ENCODE measurements at places on chromosomes 6 and 20. TPM values are rescaled to one million over a fixed set of nuclear protein-coding genes. Genes with fewer than 3 reads are reported as not detected.
A peak's percentile ranks its signal among the peaks of the same experiment; 100 is the strongest.

The HCRTR2 gene
- total RNA-seq: not detected

The MBOAT1 gene
- total RNA-seq: 5.4 TPM

The CLPSL2 gene
- not detected for total RNA-seq

The CAGE1 gene
- total RNA-seq: not detected

The PDE10A gene
- 2.0 TPM for total RNA-seq

The CDSN gene
- not detected for total RNA-seq

The PPP1R3G gene
- 2.1 TPM for total RNA-seq

The OR11A1 gene
- total RNA-seq: not detected

The MYL9 gene
- 1,696 TPM for total RNA-seq

The AKIRIN2 gene
- 51.4 TPM for total RNA-seq

The BTN3A1 gene
- 9.6 TPM for total RNA-seq

GRCh38 chr6:102038964-102039363 lies 645.5 kb downstream of the GRIK2 start:
- DNase-seq: no peak
- H3K27me3 ChIP-seq: no peaks in the 10 kb centered on the region
- H3K27ac ChIP-seq: no peak overlapping the region

GRCh38 chr6:157962601-157963302 lies 18.9 kb upstream of the SYNJ2 start:
- H3K27me3 ChIP-seq: no peaks in the 10 kb centered on the region
- H3K36me3 ChIP-seq: peaks cover 28% of the 10 kb centered on the region
- H3K27ac ChIP-seq: no peak overlapping the region
- no peak overlapping the region for H3K4me3 ChIP-seq

GRCh38 chr6:27861276-27861840 lies 50.8 kb downstream of the OR2B2 start:
- H3K27me3 ChIP-seq: peaks cover 13% of the 10 kb centered on the region
- DNase-seq: no peak
- H3K4me3 ChIP-seq: no peak overlapping the region

DNA sequence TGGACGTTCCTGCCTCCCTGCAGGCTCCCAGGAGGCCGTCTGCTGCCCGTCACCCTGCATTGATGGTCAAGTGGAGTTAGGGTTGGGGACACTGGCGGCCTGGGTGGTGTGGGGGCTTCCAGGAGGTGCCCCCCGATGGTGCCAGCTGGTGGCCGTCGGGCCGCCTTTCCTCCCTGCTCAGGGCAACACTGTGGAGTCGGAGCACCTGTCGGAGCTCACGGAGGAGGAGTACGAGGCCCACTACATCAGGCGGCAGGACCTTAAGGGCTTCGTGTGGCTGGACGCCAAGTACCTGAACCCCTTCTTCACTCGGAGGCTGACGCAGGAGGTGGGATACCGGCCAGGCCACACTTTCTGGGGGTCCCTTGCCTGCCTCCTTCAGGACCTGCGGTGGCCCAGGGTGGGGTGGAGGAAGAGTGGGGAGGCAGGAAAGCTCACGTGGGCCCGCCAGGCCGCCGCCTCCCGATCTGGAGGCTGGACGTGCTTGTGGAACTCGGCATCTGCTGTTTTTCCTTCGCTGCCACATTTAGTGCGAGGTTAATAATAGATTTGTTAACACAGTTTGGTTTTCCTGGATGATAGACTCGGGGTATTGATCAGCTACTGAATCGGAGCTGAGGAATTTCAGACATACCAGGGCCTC lies 28.6 kb downstream of the SPATA2 start:
- H3K36me3 ChIP-seq: peaks cover 6% of the 10 kb centered on the region
- peak overlapping the region; percentile 11 for H3K27ac ChIP-seq
- H3K4me1 ChIP-seq: peaks cover 21% of the 10 kb centered on the region

GRCh38 chr20:62994869-62995281 lies 11.9 kb downstream of the BHLHE23 start:
- H3K27me3 ChIP-seq: peaks cover 59% of the 10 kb centered on the region
- DNase-seq: no peak
- H3K36me3 ChIP-seq: no peaks in the 10 kb centered on the region
- H3K27ac ChIP-seq: no peak overlapping the region

- no peaks in the 10 kb centered on the region for H3K4me1 ChIP-seq
- H3K36me3 ChIP-seq: no peaks in the 10 kb centered on the region
- H3K27ac ChIP-seq: no peak overlapping the region
- peaks cover 27% of the 10 kb centered on the region for H3K27me3 ChIP-seq
These were observed 107.7 kb upstream of the FOXC1 start for GRCh38 chr6:1502041-1502440.

GRCh38 chr6:52543729-52544601 lies 32.9 kb downstream of the TRAM2 start:
- H3K4me1 ChIP-seq: peaks cover 100% of the 10 kb centered on the region
- H3K27me3 ChIP-seq: no peaks in the 10 kb centered on the region
- peak overlapping the region; percentile 82 for H3K4me3 ChIP-seq

DNA sequence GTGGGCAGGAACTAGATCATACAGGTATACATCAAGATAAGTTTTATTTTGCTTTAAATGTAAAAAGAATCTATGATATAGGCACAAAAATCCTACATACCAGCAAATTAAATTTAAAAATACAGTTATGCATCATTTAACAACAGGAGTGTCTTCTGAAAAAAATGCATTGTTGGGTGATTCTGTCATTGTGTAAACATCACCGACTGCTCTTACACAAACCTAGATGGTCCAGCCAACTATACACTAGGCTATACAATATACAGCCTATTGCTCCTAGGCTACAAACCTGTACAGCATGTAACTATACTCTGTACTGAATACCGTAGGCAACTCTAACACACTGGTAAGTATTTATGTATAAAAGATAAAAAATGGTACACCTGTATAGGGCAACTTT lies 139.4 kb downstream of the RNGTT start:
- peak overlapping the region; percentile 2 for H3K27ac ChIP-seq
- peaks cover 12% of the 10 kb centered on the region for H3K36me3 ChIP-seq
- no peaks in the 10 kb centered on the region for H3K27me3 ChIP-seq

DNA sequence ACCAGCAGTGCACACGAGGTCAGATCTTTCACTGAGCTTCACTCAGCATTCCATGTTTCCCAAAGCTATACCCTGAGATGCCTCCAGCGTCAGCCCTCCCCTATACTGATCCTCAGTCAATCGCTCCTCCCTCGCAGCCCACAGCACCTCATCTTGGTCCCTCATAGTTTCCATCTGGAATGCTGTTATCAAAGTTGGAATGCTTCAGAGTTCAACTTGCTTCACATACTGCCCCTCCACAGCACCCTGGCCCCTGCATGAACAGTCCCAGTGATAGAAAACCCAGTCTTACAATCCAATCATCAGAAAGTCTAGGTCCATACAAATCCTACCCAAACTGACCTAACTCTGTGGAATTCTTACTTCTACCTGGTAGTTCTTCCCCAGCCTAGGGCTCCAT lies 20.0 kb downstream of the SPAG4 start:
- no peaks in the 10 kb centered on the region for H3K27me3 ChIP-seq
- peaks cover 46% of the 10 kb centered on the region for H3K4me1 ChIP-seq
- no peak for DNase-seq
- H3K36me3 ChIP-seq: no peaks in the 10 kb centered on the region

GRCh38 chr20:59014680-59015389 lies 4.4 kb upstream of the TUBB1 start:
- no peaks in the 10 kb centered on the region for H3K27me3 ChIP-seq
- no peak for DNase-seq
- H3K4me3 ChIP-seq: no peak overlapping the region
- peaks cover 50% of the 10 kb centered on the region for H3K4me1 ChIP-seq
- H3K36me3 ChIP-seq: no peaks in the 10 kb centered on the region
- no peak overlapping the region for H3K27ac ChIP-seq

DNA sequence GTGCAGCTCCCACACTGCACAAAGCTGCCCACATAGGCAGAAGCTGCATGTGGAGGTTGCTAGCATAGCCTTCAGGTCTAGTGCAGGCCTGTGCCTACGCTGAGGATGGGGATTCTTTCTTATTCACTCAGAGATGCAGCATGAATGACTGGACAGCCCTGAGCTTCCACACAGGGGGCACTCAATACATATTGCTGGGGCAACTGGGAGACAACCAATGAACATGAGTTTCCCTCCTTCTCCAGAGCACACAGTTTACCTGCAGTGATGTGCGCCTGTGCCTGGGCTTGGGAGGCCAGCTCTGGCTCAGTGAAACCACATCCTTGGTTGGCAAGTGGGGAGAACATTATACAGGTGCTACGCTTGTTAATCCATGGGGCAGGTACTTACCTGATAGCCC lies 389.9 kb downstream of the RNGTT start:
- no peak overlapping the region for H3K4me3 ChIP-seq
- no peak overlapping the region for H3K27ac ChIP-seq
- H3K36me3 ChIP-seq: no peaks in the 10 kb centered on the region
- H3K4me1 ChIP-seq: no peaks in the 10 kb centered on the region
- no peaks in the 10 kb centered on the region for H3K27me3 ChIP-seq

GRCh38 chr6:28768187-28768913 lies 155.4 kb downstream of the TRIM27 start:
- H3K4me3 ChIP-seq: no peak overlapping the region
- no peak for DNase-seq
- H3K4me1 ChIP-seq: peaks cover 25% of the 10 kb centered on the region
- H3K27me3 ChIP-seq: peaks cover 70% of the 10 kb centered on the region

DNA sequence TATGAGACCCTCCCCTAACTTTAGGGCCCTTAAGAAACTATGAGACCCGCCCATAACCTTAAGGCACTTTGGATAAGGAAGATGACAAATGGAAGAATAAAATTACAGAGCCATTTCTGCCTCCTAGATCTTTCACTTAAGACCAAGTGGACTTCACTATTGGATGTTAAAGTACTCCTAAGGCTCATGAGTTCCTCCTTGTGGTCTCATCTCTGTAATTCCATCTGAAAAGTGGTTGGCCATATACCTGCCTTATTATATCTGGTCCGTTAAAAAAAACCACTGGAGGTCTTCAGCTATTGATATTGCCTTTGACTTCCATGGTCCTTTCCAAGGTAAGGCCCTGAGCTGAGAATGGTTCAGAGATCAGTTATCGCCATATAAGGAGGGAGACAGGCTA lies 310.3 kb downstream of the EYA4 start:
- peaks cover 36% of the 10 kb centered on the region for H3K4me1 ChIP-seq
- peak; percentile 13 for DNase-seq
- H3K27me3 ChIP-seq: peaks cover 8% of the 10 kb centered on the region
- H3K4me3 ChIP-seq: peak overlapping the region; percentile 43

DNA sequence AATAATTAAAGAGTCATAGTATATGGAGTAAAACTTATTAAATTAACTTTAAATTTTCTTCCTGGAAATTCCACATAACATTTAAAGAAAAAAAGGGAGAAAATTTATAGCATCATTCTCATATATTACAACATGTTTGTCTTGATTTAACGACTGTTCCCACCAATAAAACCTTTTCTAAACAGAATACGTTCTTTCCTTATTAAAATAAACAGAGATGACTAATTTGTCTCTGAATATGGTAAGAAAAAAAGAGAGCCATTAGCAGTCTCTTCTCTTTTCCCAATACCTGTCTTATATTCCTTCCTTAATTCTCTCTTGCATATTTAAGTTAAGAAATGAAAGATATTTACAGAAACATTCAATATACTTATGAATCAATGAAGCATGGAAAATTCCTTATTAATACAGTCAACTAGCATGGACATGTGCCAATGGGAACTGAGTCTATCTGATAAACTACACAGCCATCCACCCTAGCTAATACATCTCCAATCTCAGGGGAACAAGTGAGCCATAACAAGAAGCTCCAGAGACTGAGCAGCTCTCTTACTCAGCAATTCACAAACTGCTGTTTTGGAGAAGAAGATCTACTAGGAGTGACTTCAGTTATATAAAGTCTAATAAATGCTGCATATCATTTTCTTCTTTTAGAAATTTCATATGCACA lies 347.1 kb upstream of the MANEA start:
- H3K4me3 ChIP-seq: no peak overlapping the region
- no peaks in the 10 kb centered on the region for H3K4me1 ChIP-seq
- no peak for DNase-seq
- H3K36me3 ChIP-seq: no peaks in the 10 kb centered on the region

- peak overlapping the region; percentile 20 for H3K4me3 ChIP-seq
- H3K4me1 ChIP-seq: peaks cover 56% of the 10 kb centered on the region
- H3K27ac ChIP-seq: peak overlapping the region; percentile 79
- H3K27me3 ChIP-seq: peaks cover 2% of the 10 kb centered on the region
- H3K36me3 ChIP-seq: peaks cover 6% of the 10 kb centered on the region
These were observed 24.5 kb downstream of the ILRUN start for GRCh38 chr6:34671801-34672656.

DNA sequence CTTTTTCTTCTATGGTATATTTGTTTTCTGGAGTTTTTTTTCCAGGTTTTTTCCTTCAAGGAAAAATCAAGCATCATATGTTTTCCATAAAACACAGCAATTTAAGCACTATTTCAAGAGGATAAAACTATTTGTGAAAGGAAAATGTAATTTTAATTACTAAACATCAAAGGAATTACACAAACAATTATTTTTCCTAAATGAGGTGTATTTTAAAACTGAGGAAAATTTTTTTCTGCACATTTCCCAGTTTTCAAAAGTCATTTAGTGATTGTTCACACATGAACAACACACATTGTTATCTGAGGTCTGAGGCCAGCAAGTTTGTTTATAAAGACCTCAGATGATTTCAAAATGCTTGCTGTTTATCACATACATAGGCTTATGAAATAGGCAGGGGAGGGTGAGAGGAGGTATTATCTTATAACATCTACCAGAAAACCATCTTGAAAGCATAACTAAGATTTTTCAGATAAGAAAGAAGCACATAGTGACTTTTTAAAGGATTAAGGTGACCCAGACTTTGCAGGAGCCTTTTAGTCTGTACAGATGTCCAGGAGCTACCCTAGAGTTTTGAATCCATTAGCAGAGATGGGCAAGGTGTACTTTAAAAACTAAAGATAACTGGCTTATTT lies 381.6 kb downstream of the GJA1 start:
- no peaks in the 10 kb centered on the region for H3K27me3 ChIP-seq
- H3K36me3 ChIP-seq: peaks cover 25% of the 10 kb centered on the region
- H3K27ac ChIP-seq: no peak overlapping the region
- no peak for DNase-seq
- H3K4me1 ChIP-seq: peaks cover 36% of the 10 kb centered on the region

DNA sequence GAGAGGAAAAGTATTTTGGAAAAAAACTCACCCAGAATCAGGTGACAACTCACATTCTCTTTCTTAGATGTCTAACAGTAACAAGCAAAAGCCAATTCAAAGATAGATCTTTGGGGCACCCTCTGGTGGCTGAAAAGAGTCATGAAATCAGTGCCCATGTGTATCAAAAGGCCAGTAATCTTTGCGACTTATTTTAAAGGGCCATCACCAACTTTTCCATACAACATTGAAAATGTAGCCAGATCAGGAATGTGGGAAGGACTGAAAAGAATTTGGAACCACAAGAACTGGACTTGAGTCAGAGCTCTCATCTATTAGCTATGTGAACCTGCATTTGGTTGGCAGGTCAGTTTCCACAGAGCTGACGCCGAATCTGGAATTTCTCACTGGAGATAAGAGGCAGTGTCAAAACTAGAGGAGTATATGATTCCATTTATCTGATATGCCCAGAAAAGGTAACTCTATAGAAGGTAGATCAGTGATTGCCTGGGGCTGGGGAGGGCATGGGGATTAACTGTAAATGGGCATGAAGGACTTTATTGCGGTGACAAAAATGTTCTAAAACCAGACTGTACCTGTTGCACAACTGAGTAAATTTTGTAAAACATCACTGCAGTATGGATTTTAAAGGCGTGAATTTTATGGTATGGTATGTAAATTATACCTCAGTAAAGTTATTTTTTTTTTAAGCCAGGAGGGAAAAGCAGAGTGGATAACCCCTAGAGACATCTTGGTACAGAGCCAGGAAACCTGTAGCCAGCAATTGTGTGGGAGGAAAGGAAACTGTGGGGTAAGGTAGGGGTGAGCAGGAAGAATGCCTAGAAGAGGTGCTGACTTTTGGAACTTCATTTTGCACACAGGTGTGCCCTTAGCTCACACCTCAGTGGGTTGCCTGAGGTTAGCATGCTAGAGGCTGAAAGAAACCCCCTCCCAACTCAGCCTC lies 117.1 kb upstream of the ASF1A start:
- H3K36me3 ChIP-seq: no peaks in the 10 kb centered on the region
- peak; percentile 72 for DNase-seq
- no peak overlapping the region for H3K4me3 ChIP-seq
- H3K27ac ChIP-seq: no peak overlapping the region
- peaks cover 6% of the 10 kb centered on the region for H3K27me3 ChIP-seq
